MV-4-11 (cell line): ENCODE measurements at places on chromosomes 5 and 9.
A peak's percentile ranks its signal among the peaks of the same experiment; 100 is the strongest.

DNA sequence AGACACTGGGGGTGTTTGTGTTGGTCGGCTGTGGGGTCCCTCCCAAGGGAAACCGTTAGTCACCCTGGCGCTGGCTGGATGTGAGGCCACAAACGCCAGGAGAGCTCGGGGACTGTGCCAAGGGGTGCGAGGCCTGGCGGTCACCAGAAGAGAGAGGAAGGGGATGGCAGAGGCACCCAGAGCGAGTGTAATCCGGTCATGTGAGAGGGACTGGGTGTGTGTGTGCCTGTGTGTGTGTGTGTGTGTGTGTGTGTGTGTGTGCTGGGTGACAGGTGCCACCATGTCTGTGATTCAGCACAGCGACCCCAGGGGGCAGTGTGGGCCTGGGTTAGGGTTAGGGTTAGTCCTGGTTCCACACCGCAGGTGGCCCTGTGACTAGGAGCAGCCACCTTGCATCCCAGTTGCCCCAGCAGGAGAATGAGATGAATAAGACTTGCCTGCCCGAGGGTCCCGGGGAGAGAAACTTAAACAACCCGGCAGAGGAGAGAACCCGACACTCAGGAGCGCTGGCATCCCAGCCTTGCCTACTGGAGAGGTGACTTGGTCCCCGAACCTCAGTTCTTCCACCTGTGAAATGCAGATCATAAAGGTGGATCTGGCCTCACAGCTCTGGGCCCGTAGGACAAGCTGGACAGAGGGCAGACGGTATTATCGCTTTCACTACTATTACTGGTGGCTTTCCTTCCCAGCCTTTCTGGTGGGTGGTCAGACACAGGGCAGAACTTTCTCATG lies 1.4 kb upstream of the ADAMTSL2 start:
- peak; percentile 61 for DNase-seq

- DNase-seq: no peak
These were observed 26.0 kb downstream of the GABRP start for GRCh38 chr5:170809551-170809950.

DNA sequence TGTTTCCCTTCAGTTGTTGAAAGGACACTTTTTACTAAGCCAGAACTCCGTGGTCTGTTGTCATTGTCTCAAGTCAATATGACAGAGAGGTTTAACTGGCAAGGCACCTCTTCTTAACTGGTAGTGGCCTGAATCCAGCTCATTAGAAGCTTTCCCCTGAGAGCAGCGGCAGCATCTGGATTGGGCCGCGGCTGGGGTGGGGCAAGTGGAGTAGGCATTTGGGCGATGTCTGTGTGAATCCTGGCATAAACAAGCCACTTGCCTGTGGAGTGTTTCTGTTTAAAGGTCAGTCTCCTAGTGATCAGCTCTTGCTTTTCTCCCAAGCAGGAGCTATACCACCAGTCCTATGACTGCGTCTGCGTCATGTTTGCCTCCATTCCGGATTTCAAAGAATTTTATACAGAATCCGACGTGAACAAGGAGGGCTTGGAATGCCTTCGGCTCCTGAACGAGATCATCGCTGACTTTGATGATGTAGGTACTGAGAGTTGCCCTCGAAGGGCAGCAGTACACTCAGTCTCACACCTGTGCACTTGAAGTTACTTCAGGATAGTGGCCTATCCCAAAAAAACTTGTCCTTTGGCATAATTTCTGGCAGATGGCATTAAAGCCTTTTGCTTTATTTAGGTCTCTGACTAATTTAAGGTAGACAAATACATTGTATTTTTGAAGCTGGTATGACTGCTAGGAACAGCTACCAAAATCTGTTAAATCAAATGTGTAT lies 48.9 kb downstream of the CFAP90 start:
- DNase-seq: no peak

DNA sequence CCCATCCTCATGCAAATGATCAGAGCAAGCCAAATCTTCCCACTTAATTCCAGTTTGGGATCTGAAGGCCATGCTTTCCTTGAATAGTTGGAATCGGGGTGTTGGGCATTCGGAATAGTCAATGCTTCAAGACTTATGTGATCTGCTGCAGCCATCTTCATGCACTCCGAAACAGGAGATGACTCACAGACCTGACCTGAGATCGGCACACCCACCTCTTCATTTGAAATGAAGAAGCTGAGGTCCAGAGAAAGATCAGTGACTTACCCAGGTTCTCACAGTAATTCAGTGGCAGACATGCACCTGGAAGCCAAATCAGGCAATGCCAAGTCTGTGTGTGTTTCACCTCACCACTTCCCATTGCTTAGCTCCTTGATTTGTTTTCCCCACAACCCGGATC lies 33.0 kb downstream of the FOXD1 start:
- no peak for DNase-seq

GRCh38 chr5:133390416-133391353 lies 221.7 kb downstream of the FSTL4 start:
- DNase-seq: no peak

DNA sequence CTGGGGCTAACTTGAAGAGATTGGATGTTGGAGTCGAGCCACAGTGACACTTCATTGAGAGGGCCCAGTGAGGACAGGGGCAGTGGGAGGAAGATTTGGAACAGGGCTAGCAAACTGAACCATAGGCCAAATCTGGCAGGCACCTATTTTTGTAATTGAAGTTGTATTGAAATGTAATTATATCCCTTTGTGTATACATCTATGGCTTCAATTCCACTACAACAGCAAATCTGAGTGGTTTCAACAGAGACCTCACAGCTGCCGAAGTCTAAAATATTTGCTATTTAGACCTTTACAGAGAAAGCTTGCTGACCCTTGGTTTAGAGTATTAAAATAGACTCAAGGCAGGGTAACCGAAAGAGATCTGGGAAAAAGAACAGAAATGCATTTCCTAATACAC lies 4.7 kb upstream of the TNFSF8 start:
- DNase-seq: no peak

GRCh38 chr9:133551446-133551845 lies 16.9 kb downstream of the ADAMTSL2 start:
- DNase-seq: no peak

DNA sequence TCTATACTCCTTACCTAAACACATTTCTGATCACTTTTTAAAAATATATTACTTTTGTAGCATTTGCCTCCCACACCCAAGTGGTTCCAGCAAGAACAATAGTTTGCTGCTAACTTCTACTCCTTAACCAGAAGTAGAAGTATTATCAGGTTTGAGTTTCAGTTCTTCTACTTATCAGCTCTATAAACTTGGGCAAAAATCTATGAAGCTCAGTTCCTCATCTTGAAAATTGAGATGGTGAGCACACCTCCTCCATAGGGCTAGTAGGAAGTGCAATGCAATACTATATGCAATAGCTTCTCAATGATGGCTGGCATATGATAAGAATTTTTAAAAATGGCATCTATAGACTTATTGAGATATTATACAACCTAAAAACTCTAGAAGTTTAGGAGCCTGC lies 283.7 kb downstream of the TLR4 start:
- peak; percentile 70 for DNase-seq

DNA sequence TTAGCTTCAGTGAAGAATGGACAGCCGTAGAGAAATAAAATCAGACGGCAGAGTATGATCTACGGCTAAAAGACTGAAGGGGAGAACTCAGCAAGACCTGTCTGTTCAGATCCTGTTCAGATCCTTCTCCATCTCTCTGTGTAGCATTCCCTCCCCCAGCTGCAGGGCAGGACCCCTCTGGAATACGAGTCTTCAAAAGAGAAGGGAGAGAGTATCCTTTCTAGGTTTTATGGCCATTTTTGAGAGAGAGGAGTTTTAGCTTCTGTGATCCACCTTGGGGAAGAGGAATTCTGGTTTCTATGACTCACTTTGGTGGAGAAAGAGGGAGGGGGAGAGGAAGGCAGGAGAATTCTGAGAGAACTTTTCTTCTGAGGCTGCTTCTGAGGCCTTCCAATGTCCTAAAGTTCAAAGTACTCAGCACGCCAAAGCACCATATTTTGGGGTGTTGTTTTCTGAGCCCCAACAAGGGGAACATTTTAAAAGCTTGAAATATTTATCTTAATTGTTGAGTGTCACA lies 194.4 kb upstream of the TLE4 start:
- no peak for DNase-seq

GRCh38 chr5:63743096-63743798 lies 219.0 kb downstream of the HTR1A start:
- DNase-seq: no peak
